Motor neuron (in vitro differentiated cells): ENCODE measurements at places on chromosomes 6 and 20.

GRCh38 chr6:135280375-135281136, 99.4 kb downstream of the MYB start:
- ATAC-seq, result no peak

DNA sequence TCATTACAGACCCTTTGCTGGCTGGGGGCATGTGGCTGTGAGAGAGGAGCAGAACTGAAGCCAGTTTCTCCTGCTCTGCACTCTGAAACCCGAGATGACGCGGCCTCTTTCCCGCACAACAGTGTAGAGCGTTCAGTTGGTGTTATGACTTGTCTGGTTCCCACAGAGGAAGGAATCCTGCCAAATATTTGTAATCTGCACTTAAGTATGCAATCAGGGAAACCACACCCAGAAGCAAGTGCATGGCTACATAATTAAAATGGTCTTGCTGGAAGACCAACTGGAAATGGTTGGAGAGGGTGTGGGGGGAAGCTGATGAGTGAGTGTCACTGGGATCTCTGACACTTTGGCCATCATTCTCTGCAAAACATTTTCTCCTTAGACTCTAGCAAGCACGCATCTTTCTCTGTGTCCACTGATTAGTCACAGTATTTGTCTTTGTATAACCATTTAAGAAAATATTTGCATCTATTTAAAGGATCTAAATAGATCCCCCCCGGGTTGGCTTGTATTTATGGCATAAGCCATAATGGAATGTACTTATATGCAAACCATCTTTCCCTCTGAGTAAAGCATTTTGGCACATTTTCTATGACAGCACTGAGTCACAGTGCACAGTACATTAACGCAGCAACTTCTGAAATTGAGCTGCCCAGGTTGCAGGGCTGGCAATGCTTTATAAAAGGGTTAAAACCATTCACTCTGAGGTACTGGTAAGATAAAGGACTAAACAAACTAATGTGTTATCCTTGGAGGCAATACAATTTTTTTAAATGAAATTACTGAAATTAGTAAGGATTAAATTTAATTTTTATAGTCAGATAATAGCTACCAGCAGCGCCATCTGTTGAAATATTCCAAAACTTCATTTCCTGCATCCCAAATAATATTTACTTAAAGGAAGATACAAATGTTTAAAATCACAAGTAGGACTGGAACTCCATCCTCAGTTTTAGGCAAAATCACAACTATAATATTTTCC, 76.7 kb downstream of the FOXC1 start:
- ATAC-seq, result peak; percentile 88

- peak; percentile 60 for ATAC-seq
Observed at GRCh38 chr6:111848262-111848812, 24.9 kb downstream of the FYN start.

DNA sequence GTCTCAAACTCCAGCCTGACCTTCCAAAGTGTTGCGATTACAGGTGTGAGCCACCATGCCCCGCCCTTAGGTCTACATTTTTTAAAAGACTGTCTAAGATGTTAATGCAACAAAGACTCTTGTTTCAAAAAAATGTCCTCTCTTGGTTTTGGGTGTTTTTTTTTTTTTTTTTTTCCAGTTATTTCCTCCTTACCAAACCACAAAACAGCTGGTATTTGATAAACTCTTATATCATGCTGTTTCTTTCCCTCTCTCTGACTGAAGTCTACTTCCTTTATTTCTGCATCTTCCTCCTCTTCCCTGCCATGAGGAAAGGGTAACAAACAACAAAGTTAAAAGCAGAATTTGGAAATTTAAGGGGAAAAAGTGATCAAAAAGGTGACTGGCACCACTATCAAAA, 21.2 kb downstream of the STK38 start:
- ATAC-seq, result no peak

GRCh38 chr6:107658920-107659865, 164.9 kb downstream of the SCML4 start:
- ATAC-seq, result no peak

GRCh38 chr6:11043961-11044711, at the start of gene ELOVL2:
Gene ELOVL2 (minus strand): TSS chr6:11044305. CDS start chr6:11044230, 75 bp downstream.
- ATAC-seq, result peak; percentile 88

- ATAC-seq, result peak; percentile 63
Observed at GRCh38 chr6:151807513-151808370, at the start of gene ESR1. Gene ESR1 (plus strand): TSS chr6:151807682. CDS start chr6:151807913, 231 bp downstream.

GRCh38 chr20:43723186-43723585, 3.6 kb downstream of the GTSF1L start:
- no peak for ATAC-seq

- no peak for ATAC-seq
Observed at GRCh38 chr6:55497694-55498093, 81.3 kb downstream of the HMGCLL1 start.

DNA sequence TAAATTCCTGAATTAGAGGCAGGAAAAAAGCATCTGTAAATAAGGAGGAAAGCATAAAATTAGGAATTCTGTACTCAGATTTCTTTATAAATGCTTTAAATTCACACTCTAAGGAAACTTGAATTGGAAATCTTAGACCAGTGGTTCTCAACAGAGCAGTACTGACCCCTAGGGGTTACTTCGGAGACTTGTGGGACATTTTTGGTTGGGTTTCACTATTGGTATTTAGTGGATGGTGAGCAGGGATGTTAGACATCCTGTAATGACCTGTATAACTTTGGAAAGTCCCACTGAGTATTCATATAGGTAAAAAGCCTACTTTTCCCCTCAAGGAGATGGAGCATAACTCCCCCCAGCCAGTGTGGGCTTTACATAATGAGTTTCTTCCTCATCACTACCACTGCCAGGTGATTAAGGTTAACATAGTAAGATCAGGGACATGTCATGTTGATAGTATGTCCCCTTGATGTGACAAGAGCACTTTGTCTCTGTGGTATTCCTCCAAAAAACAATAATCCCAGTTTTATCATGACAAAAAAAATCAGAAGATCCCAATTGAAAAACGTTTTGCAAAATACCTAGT, 31.0 kb downstream of the GLO1 start:
- ATAC-seq, result peak; percentile 71
